SJCRH30 (cell line): ENCODE measurements at places on chromosomes 16 and 17. TPM values are rescaled to one million over a fixed set of nuclear protein-coding genes. Genes with fewer than 3 reads are reported as not detected.

DNA sequence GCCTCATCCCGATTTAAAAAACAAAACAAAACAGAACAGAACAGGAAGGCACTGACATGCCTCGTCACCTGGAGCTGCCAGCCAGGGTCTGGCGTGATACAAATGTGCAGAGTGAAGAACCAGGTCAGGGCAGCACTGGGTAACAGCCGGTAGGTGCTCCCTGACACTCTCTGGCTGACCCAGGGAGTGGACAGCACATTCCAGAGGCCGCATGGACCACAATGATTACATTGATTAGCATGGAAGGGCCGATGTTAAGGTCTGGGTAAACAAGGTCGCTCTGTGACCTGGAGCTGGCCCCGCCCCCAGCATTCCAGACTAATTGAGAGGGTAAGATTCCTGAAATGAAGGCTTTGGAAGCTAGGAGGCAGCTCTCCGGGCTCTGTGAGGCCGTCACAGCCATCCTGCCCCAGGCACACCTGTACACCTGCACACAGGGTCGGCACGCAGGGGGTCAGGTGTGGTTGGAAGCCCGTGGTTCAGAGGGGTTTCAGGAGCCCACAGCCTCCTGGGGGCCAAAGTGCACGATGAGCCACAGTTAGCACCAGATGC, 21.4 kb downstream of the PIEZO1 start:
- no peak for DNase-seq

GRCh38 chr17:67136191-67137025, 92.1 kb downstream of the CACNG1 start:
- no peak for DNase-seq

- no peak for DNase-seq
Measured at GRCh38 chr17:39548494-39549225, 59.1 kb downstream of the NEUROD2 start.

GRCh38 chr17:30788918-30789317, 35.6 kb downstream of the CRLF3 start:
- DNase-seq: no peak

DNA sequence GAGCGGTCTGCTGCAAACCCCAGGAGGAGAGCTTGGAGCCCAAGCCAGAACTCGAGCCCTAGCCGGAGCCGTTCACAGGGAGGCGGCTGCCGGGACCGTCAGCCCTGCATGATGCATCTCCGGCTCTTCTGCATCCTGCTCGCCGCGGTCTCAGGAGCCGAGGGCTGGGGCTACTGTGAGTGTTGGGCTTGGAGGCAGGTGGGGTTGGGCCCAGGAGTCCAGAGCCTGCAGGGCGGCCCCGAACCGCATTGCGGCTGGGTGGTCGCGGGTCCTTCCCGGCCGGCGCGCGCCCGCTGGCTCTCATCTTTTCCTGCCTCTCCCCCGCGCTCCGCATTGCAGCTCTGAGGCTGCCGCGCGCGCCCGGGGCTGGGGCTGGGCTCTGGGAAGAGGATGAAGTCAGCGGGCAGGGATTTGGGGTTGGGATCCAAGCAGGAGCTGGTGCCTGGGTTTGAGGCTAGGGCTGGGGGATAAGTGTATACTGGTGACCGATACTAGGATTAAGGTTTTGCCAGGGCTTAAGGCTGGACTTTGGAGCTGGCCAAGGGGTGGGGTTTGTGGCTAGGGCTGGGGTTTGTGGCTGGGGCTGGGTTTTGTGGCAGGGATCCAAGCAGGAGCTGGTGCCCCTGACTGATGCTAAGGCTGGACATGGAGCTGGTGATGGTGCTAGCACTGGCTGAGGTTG, 532 bp downstream of the CNTNAP1 start:
- peak; percentile 79 for DNase-seq

Gene KRT15
- 0.08 TPM in 1 of 2 replicates, not detected in the other for total RNA-seq
